ENCODE measurements at places on chromosomes 1 and 21. TPM values are rescaled to one million over a fixed set of nuclear protein-coding genes. Genes with fewer than 3 reads are reported as not detected.
A peak's percentile ranks its signal among the peaks of the same experiment; 100 is the strongest.

DNA sequence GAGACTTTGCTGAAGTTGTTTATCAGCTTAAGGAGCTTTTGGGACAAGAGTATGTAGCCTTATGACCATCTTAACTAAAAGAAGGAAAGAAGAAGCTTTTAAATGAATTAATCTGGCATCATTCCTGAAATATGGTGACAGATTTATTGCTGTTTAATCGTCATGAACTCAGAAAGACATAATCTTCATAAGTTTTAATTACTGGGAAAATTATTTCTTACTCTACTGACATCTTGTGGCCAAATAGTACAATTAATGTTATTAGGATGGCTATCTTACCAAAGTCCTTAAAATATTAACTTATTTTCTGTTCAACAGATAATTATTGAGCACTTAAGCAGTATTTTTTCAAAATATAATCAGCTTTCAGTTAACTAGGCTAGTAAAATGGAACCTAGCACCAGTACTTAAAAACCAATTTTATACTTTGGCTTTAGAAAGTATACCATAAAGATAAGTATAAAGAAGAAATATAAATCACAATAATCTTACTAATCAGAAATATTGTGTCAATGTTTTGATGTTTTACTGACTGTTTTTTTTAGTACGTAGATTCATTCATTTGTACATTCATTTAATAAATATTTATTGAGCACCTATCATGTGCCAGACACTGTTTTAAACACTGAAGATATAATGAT, 34.7 kb upstream of the GPR25 start:
- no peak for DNase-seq
- no peaks in the 10 kb centered on the region for H3K27me3 ChIP-seq
- H3K36me3 ChIP-seq: no peaks in the 10 kb centered on the region
- H3K27ac ChIP-seq: no peak overlapping the region
- no peaks in the 10 kb centered on the region for H3K4me1 ChIP-seq

DNA sequence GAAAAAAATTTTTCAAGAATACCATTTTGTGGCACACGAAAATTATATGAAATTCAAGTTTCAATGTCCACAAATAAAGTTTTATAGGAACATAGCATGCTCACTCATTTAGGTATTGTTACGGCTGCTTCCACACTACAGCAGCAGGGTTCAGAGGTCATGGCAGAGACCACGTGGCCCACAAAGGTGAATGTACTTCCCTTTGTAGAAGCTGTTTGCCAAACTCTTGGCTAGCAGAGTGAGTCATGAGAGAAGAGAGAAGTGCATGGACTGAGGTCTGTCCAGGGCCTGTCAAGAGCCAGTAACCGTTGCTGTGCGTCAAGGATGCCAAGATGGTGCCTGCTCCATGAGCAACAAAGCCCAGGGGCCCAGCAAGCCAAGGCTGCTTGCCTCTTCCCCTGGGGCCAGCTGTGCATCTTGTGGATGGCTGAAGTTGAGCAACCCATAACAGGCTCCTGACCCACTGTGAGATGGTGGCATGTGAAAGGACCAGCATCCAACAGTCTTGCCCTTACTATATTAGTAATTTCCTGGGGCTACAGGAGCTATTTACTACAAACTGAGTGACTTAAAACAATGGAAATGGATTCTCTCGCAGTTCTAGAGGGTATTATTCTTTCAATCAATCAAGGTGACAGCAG, 64.8 kb upstream of the ATP5PO start:
- H3K27ac ChIP-seq: no peak overlapping the region

DNA sequence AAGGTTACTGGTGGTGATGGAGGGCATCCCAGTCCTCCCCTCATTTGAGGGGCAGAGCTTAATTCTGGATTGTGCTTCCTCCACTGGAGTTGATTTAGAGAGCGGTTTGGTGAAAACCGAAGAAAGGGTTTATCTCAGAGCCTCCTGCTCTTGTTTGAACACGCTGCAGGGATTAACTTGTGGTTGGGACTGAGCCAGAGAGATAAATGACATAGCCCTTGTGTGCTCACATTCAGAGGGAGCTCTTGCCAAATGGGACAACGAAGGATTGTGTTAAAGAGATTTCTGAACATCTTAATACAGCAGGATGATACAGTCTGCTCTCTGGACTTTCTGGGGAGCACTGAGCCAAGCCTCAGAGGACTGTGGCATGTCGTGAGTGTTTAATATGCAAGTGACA, 308.2 kb downstream of the DISC1 start:
- no peak overlapping the region for H3K27ac ChIP-seq
- no peak overlapping the region for H3K4me3 ChIP-seq
- no peak for DNase-seq
- H3K36me3 ChIP-seq: no peaks in the 10 kb centered on the region

DNA sequence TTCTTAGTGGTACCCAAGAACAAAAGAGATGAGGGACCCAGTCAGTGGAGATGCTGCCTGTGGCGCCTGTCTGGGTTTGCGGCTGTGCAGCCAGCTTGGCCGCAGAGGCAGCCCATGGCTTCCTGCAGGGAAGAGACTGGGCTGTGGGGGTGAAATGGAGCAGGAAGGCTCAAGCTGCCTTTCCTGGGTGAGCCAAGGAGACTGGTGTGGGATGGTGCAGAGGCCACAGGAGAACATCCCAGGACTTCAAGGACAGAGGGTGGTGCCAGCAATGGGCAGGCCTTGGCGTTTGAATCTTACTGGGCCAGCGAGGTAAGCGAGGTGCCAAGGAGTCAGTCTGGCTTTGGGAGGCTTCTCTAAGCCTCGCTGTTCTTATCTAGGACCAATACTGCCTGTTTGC, 26.4 kb downstream of the KCNA10 start:
- DNase-seq: no peak
- H3K4me1 ChIP-seq: no peaks in the 10 kb centered on the region
- H3K27ac ChIP-seq: no peak overlapping the region
- H3K4me3 ChIP-seq: no peak overlapping the region

DNA sequence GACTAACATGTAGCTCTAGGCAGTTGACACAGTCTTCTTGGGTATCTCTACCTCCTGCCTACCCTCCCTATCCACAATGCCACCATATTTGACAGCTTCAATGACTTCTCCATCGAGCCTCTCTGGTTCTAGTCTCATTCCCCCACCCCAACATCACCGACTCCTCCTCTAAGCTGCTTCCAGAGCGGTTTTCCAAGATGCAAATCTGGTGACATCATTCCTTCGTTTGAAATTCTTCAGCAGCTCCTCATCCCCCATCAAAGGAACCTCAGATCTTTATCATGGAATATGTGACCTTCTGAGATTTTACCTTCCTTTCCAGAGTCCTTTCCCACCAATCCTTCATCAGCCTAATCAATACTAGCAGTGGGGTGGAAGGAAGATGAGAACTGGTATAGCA, 352.4 kb upstream of the RUNX1 start:
- H3K27ac ChIP-seq: no peak overlapping the region
- H3K4me3 ChIP-seq: no peak overlapping the region
- H3K4me1 ChIP-seq: no peaks in the 10 kb centered on the region
- H3K36me3 ChIP-seq: no peaks in the 10 kb centered on the region
- DNase-seq: no peak
- H3K27me3 ChIP-seq: no peaks in the 10 kb centered on the region

DNA sequence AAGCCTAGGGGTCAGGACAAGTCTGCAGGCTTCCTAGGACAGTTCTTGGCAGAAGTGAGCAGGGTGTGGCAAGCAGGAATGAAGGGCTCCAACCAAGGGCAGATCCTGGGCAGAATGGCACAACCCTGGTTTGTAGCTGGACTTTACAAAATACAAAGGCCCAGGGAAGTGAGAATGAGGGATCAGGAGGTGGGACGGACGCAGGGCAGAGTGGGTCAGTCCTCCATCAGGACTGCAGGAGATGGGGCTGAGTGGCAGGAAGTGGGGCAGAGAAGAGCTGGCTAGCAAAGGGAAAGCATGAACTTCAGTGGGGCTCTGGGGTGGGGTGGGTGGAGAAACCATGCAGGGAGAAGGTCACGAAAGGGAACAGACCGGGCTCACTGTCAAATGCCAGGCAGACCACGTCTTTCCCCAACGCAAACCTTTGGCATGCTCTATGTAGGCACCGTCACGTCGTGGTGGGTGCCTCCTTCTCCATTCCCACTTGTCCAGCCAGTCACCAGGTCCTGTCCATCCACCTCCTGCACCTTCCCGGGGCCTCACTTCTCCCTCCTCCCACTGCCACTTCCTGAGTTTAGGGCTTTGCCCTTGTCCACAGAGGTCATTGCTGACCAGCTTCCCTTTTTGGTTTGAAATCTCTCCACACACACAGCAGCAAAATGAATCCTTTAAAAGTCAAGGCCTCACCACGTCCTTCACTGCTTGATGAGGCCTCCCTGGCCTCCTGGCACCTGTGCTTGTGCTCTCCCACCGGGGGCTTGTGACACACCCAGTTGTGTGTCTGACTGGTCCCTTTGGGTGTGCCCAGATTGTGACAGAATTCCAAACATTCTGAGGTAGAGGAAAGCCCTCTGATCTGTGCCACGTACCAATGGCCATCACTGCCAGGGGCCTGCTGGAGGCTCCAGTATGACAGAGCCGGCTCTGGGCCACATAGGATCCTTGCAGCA, 8.7 kb upstream of the CLDN19 start:
- DNase-seq: no peak
- no peaks in the 10 kb centered on the region for H3K4me1 ChIP-seq
- peaks cover 29% of the 10 kb centered on the region for H3K36me3 ChIP-seq
- no peaks in the 10 kb centered on the region for H3K27me3 ChIP-seq

DNA sequence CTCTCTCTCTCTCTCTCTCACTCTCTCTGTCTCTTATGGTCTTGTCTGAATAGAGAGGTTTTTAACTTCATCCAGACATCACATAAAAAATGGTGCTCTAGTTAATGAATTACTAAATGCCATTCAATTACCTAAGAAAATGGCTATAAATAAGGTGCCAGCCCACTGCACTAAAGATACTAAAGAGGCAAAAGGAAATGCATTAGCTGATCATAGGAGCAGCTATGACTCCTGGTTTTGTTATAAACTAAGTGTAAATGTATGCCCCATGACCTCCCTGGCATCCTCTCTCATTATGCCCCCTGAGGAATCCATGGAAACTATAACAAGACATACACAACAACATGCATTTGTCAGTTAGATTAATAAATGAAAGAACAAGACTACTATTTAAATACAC, 57.5 kb upstream of the PDC start:
- no peaks in the 10 kb centered on the region for H3K27me3 ChIP-seq
- no peaks in the 10 kb centered on the region for H3K4me1 ChIP-seq
- H3K27ac ChIP-seq: no peak overlapping the region
- no peaks in the 10 kb centered on the region for H3K36me3 ChIP-seq

DNA sequence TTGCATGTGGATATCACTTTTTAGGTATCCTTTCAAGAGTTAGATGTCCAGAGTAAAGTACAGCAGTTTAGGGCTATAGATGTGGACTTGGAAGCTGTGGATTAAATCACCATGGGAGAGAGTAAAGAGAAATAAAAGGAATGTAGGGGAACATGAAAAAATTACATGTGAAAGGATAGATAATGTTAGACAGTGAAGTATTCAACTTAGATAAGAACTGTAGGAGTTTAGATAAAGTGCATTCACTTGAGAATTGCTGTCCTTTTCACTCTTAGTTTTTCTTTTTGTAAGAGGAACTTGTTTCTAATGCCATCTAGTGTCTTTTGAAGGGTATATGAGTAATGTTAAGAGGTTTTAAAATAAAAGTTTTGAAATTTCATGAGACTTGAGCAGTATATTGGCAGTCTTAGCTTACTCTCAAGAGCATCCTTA, 40.1 kb downstream of the MAST2 start:
- no peak overlapping the region for H3K4me3 ChIP-seq
- DNase-seq: no peak
- H3K27me3 ChIP-seq: no peaks in the 10 kb centered on the region
- no peaks in the 10 kb centered on the region for H3K36me3 ChIP-seq

The S100A13 gene
- 7.6 TPM for total RNA-seq

The AKIRIN1 gene
- 84.2 TPM for total RNA-seq

The PLPP3 gene
- total RNA-seq: 0.24 TPM

- H3K27me3 ChIP-seq: no peaks in the 10 kb centered on the region
- peaks cover 20% of the 10 kb centered on the region for H3K4me1 ChIP-seq
- no peak overlapping the region for H3K27ac ChIP-seq
Observed at GRCh38 chr1:10941891-10942541, 70.4 kb upstream of the TARDBP start.

GRCh38 chr1:242004751-242005495, 6.0 kb upstream of the MAP1LC3C start:
- H3K4me3 ChIP-seq: no peak overlapping the region
- H3K36me3 ChIP-seq: no peaks in the 10 kb centered on the region
- no peak overlapping the region for H3K27ac ChIP-seq
- no peaks in the 10 kb centered on the region for H3K27me3 ChIP-seq

GRCh38 chr1:7299329-7299799, 471.7 kb upstream of the VAMP3 start:
- no peaks in the 10 kb centered on the region for H3K4me1 ChIP-seq
- no peaks in the 10 kb centered on the region for H3K36me3 ChIP-seq
- no peak overlapping the region for H3K4me3 ChIP-seq
- no peak for DNase-seq

The UTS2 gene
- 0.27 TPM for total RNA-seq

DNA sequence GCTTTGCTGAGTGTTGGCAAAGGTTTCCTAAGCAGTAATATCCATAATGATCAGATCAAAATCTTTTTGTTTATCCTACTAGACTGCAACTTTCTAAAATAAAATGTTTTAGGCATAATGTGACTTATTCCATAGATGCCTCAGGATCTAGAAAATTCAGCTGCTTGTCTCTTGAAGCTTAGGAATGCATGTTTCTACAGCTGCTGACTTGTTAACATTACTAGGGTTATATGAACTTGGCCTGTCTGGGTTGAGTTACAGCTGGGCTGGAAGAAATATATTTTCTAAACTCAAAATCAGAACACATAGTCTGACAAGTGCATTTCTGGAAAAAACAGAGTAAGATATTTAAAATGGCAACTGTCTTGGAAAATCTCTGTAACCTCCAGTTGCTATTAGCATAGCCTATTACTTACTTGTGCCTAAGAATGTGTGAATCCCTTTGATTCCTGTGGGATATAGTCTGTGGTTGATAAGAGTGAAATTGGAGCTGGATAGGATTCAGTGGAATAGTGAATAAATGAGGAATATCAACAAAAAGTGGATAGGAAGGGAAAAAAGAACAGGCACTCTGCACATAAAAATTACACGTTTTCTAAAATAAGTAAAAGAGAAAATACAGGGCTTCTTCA, 61.2 kb downstream of the RGS4 start:
- no peak overlapping the region for H3K4me3 ChIP-seq
- no peaks in the 10 kb centered on the region for H3K27me3 ChIP-seq
- no peaks in the 10 kb centered on the region for H3K36me3 ChIP-seq
- DNase-seq: no peak

GRCh38 chr1:37479255-37480124, 5.1 kb downstream of the ZC3H12A start:
- H3K27me3 ChIP-seq: no peaks in the 10 kb centered on the region
- peaks cover 48% of the 10 kb centered on the region for H3K4me1 ChIP-seq
- peaks cover 59% of the 10 kb centered on the region for H3K36me3 ChIP-seq
- H3K4me3 ChIP-seq: peak overlapping the region; percentile 99
- peak overlapping the region; percentile 98 for H3K27ac ChIP-seq

All from CD8-positive, alpha-beta memory T cell (primary cell).